Stimulated activated CD4-positive, alpha-beta T cell treated with anti-CD3 and anti-CD28 coated beads, TNF-alpha, amount 100 ng/mL, for 48 hours (primary cell): ENCODE measurements at places on chromosomes 13 and 19.

- peak; percentile 41 for DNase-seq
Observed at GRCh38 chr19:54523403-54523802, 20.8 kb downstream of the LAIR2 start.

GRCh38 chr19:3908266-3909054 is 24.4 kb upstream of the NMRK2 start:
- no peak for DNase-seq

DNA sequence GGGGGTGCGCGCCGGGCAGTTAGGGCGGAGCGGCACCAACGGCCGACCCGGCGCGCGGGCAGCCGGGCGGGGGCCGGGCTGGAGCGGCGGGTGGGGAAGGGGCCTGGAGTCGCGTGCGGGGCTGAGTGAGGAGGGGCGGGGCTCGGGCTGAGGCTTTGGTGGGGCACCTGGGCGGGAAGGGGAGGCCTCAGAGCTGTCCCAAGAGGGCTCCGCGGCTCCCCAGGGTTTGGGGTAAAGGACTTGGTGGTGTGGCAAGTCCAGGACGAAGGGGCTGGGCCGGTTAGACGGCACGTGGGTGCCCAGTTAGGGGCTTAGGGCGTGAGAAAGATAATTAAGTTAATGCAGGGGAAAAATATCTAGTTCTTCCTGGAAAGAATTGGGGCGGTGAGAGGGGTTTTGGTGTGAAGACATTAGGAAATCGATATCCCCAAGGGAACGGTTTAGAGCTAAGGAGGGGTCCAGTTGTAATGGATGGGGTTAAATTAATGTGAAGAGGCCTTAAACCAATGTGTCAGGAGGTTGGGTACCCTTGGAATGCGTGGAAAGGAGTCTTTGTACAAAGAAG is 496 bp downstream of the ZNF574 start:
- no peak for DNase-seq

DNA sequence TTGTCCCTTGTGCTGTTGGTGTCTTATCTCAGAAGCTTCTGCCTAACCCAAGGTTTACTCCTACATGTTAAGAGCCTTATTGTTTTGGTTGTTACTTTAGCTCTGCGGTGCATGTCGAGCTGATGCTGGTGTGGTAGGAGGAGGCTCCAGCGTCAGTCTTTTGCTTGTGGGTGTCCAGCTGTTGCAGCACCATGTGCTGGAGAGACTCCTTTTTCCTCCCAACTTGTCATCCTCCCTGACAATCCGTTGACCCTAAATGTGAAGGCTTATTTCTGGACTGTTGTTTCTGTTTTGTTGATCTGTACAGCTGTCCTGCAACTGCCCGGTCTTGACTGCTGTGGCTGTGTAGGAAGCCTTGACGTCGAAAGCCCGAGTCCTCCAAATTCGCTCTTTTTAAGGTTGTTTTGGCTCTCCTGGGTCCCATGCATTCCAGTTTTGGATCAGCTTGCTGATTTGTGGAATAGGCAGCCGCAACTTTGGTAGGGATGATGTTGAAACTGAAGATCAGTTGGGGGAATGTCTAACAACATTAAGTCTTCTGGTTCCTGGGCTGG is 15.3 kb downstream of the NAXD start:
- no peak for DNase-seq

- no peak for DNase-seq
Observed at GRCh38 chr19:15663247-15663646, 9.6 kb upstream of the CYP4F12 start.

- no peak for DNase-seq
Observed at GRCh38 chr13:113817860-113818691, 45.8 kb downstream of the GAS6 start.

GRCh38 chr19:30073152-30074000 is 131.3 kb downstream of the URI1 start:
- no peak for DNase-seq

DNA sequence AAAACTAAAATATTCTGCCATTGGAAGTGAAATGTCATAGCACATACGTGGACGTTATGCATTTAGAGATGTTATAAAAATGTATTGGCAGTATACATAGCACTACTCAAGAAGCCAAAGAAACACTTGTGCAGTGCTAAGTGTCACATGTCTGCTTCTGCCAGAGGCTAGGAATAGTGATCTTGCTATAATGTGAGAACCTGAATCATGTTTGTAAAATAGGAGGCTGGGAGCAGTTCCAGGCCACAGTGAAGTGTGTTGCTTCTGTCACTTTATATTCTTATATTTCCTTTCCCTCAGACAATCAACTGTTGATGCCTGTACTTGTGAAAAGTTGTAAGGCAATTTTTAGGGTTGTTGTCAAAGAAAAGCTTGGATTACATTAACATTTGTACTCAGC is 3.4 kb downstream of the TRAPPC2B start:
- no peak for DNase-seq

GRCh38 chr13:42807866-42808265 is 26.5 kb downstream of the FAM216B start:
- no peak for DNase-seq

- no peak for DNase-seq
Observed at GRCh38 chr13:44669534-44669933, 93.4 kb upstream of the TSC22D1 start.

DNA sequence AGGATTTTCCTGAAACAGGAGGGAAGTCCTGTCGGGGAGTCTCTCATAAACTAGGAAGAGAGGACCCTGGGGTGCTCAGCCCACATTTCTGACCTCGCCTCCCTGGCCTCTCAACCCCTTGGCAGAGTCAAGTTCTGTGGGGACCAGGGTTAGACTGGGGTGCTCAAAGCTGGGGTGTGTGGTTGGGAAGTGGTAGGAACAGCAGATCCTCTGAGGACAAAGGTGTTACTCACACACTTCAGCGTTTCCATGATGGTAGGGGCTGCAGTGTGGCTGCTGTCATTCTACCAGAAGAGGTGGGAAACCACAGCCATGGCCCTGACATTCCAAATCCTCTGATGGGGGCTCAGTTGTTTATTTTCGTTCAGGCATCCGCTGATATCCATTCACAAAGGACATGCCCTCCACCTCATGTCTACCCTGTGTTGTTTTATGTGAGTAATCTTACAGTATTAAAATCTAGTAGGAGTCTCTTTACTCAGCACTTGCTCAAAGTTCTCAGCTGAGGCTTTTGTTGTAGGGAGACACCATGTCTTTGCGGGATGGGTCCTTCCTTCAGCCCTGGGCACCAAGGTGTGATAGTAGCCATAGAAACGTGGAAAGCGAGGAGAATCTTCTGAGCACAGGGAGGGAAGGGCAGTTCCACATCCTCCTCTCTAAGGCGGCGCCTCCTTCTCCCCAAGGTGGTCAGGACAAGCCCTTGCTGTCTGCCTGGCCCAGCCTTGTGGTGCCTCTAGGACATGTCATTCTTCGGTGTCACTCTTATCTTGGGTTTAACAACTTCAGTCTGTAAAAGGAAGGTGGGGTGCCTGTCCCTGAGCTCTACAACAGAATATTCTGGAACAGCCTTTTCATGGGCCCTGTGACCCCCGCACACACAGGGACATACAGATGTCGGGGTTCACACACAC is 1.5 kb downstream of the KIR2DL3 start:
- DNase-seq, result no peak

GRCh38 chr13:100566543-100566942 is 22.0 kb downstream of the GGACT start:
- no peak for DNase-seq

DNA sequence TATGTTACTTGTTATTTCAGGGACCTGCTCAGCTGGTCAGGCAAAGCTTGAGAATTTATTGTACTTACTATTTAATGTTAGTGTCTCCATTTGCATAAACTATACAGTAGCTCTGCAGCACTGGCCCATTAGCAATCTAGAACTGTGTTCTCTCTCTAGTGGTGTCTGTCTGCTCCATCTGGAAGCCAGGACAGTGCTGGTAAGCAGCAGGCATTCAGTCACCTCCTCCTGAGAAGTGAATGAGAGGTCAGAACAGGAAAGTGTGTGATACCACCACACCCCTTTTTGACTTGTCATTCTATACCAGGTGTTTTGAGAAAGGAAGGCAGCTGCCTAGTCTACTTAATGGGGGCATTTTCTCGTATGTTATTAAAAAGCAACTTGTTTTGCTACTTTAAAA is 3.9 kb downstream of the COG3 start:
- no peak for DNase-seq

DNA sequence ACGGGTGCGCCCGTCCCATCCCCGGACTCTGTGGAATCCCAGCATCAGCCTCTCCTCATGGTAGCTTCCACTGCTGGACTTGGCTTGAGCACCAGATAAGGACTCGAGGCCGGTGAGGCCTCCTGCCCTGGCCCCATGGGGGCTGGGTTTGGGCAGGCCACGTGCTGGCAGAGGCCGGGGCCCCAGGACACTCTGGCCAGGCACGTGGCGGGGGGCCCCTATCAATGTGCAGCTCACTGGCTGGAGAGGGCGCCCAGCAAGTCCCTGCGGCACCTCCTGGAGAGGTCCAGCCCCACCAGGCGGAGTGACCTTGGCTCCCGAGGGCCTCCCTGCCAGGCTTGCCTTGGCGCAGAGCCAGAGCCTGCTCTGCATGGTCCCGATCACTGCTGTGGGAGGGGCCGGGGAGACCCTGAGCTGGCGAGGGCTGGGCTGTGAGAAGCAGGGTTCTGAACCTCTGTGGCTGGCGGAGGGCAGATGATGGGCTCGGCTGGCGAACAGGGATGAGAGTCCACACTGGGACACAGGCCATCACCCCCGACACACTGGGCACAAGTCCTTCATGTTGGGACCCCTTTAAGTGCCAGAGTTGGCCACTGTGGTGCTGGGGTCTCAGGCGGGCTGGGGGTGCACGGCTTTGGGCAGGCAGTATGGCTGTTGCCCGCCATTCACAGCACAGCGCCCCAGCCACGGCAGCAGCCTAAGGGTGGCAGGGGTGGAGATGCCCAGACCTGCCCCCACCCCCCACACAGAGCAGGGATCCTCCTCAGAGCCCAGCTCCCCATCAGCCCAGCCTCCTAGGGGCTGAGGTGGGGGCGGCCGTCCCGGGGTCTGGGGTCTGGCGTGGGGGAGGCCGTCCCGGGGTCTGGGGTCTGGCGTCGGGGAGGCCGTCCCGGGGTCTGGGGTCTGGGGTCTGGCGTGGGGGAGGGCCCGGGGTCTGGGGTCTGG is 19.1 kb downstream of the CEBPG start:
- DNase-seq, result no peak

DNA sequence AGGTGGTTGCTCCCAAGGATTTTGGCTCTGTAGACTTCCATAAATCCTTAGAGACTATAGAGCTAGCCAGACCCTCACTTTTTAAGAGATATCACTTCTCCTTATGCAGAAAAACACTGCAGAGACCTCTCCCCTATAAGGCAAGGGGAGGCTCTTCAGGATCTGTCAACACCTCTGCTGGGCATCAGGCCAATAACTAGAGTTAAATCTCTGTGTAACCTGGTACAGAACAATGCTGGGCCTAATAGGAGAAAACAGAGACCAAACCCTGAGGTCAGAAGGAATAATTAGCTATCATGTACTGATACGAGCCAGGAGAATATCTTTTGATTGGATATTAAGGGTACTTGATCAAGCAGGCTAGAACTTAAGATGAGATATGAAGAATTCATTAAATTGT is 358.5 kb downstream of the TBC1D4 start:
- DNase-seq, result no peak

GRCh38 chr13:30346789-30347167 is 39.4 kb upstream of the KATNAL1 start:
- no peak for DNase-seq

DNA sequence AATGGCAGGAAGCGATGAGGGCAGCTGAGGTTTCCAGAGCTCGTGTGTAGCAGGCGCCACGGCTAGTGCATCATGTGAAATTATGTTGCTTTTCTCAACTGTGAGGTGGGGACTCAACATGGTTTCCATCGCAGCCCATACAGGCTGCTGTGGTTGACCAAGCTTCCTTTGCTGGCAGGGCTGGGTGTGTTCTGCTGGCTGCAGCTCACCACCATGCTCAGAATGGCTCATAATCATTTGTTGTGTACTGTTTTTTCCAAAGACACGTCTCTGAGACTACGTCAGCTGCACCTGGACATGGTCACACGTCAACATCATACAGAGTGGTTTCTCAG is 16.1 kb upstream of the RASA3 start:
- peak; percentile 51 for DNase-seq

DNA sequence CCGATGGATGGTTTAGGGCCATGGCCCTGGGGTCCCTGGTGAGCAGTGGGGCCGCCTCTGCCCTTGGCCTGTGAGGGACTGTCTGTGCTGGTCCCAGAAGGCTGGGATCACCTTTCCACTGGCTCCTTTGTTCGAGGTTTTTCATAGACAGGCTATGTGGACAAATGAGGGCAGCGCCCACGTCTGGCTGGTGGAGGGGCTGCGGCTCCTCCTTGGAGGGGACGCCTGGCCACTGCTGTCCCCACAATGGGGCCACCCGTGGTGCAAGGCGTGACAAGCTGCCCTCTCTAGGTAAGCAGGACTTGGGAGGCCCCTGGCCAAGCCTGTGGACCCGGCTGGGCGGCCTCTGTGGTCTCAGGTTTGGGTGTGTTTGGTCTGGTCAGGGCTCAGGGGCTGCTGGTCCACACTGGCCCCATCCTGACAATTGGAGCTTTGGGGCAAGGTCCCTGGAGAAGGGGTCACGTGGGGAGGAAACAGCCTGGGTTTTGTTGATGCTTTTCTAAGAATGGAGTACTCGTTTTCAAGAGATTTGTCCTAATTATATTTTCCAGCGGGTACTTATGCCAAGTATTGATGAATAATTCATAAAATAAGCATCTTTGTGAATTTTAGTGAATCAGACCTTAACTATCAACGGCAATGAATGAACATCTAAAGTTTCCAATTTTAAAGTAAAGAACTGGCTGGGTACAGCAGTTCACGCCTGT is 33.3 kb downstream of the MCF2L start:
- no peak for DNase-seq

DNA sequence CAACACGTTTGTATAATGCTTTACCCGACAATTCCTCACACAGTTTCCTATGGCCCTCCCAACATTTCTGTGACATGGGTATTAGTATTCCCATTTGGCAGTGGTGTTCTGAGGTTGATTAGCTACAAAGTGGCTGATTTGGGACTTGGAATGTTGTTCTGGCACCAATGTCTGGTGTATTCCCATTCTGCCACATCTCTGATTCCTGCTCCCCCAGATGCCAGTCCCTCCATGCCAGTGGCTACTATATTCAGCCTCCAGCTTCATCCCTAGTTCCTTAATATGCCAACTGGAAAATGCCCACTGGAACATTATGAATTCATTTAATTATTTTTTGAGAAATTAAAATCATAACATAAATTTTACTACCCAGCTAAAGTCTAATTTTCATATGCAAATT is 60.6 kb upstream of the NBEA start:
- DNase-seq, result no peak

- no peak for DNase-seq
Observed at GRCh38 chr13:53191091-53191490, 162.5 kb downstream of the OLFM4 start.

DNA sequence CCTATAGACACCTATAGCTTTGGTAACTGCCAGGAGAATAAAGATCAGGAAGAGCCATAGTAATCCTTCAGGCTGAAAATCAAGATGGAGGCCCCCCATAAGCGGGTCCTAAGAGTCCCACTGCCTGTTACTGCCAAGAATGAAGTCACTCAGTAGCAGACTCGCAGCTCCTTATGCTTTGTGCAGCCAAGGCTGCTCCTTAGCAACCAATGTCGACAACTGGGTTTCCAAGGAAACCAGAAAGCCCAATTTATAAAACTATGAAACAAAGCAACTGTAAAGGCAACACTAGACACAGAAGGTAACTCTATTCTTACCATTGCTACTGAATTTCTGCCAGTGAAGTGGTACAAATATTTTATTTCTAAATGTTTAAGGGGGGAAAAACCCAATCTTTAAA is 56.5 kb downstream of the DCLK1 start:
- DNase-seq, result no peak
